ENCODE measurements at places on chromosomes 4 and X.

- DNase-seq, result no peak
Measured at GRCh38 chrX:132193872-132194574, 25.2 kb downstream of the RAP2C start.

- DNase-seq, result no peak
Measured at GRCh38 chr4:4344915-4345527, 41.9 kb upstream of the NSG1 start.

GRCh38 chrX:1170243-1170642 is 42.2 kb downstream of the CRLF2 start:
- DNase-seq, result no peak

GRCh38 chr4:33537527-33537926 is 2706.8 kb downstream of the ARAP2 start:
- no peak for DNase-seq

GRCh38 chr4:142719854-142720541 is 126.1 kb downstream of the INPP4B start:
- DNase-seq, result peak; percentile 5

DNA sequence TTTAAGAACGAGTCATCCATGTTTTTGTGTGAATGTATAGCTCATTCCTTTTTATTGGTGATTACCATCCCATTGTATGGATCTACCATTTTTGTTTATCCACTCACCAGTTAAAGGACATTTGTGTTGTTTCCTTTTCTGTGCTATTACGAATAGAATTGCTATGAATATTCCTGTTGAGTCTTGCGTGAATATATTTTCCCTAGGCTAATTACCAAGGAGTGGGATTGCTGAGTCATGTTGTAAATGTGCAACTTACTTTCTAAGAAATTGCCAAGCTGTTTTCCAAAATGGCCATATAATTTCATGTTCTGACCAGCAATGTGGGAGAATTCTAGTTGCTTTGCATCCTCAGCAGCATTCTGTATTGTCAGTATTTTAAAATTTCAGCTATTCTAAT is 51.3 kb downstream of the YIPF6 start:
- no peak for DNase-seq

Measured in SK-N-DZ (cell line).